ENCODE measurements at places on chromosomes 5 and 9.

- no peak for DNase-seq
Observed at GRCh38 chr9:110266795-110267194, 10.5 kb upstream of the TXN start.

- DNase-seq = no peak
Observed at GRCh38 chr5:143214458-143214857, 189.0 kb downstream of the NR3C1 start.

DNA sequence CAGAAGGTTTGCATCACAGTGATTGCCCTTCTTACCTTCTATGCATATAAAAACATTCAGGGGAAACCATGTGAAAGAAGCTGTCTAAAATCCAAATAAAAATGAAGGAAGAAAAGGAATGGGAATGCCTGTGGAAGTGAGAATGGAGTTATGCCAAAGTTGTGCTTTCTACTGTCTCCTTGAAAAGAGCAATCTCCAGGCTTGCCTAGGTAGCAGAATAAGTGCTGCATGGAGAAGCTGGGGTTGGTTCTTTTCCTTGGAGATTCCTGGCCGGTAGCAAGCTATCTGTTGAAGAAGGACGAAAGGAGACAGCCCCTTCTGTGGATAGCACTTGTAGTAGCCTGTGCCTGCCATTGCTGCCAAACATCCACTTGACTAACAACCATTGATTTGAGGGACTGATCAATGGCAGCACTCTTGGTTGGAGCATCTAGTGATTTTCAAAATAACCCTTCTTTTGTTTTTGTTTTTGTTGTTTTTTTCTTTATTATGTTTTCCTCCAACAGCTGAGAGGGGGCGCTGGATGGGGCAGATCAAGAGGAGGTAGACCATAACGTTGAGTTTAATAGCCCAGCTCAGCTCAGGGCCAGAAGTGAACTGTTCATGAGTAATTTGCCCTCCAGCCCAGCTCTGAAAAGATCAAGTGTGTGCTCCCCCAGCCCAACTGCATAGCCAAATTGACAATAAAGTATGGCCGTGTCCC, 1.6 kb downstream of the PLCXD3 start:
- DNase-seq = no peak

DNA sequence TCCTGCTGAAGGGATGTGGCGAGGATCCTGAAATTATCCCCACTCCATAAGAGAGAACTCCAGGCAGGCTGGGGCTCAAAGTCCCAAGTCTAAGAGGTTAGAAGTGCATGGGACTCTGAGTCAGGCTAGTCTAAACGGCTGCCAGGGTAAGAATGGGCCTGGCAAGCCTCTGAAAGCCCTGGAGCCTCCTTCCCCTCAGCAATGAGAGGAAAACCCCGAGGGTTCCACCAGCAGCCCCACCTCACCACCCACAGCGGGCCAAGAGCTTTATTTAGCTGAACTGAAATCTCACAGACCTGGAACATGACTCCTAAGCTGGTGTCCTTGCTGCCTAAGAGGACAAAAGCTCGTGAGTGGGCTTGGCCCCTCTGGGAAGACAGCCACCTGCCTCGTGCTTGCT, 135.5 kb downstream of the SEC61B start:
- DNase-seq = no peak

DNA sequence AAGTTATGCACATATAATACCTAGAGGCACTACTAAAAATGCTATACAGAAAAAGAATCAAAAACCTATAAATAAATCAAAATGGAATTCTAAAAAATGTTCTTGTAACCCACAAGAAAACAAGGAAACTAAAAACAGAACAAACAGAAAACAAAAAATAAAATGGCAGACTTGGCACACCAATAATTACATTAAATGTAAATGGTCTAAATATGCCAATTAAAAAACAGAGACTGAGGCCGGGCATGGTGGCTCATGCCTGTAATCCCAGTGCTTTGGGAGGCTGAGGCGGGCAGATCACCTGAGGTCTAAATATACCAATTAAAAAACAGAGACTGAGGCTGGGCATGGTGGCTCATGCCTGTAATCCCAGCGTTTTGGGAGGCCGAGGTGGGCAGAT, 142.2 kb downstream of the SLIT3 start:
- no peak for DNase-seq

GRCh38 chr5:107464416-107464815, 206.3 kb downstream of the EFNA5 start:
- no peak for DNase-seq

GRCh38 chr5:150044712-150045111, 41.6 kb downstream of the CSF1R start:
- DNase-seq = no peak

DNA sequence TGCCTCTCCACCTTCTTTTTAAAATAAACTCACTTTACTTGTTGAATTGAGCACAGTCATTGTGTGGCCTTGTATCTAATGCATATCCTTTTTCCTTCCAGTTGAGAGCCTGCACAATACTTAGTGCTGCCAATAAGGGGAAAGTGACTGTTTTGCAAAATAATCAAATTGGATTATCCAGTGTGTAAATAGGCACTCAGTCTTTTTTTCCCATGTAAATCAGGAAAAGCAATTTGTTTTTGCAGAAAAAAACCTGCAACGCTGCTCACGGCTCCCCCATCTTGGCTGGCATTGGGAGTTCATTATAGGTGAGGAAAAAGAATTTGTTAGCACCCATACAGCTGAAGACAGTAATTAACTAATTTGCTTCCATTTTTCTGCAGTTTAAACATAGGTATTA, 299.9 kb downstream of the CSNK1G3 start:
- DNase-seq = no peak

DNA sequence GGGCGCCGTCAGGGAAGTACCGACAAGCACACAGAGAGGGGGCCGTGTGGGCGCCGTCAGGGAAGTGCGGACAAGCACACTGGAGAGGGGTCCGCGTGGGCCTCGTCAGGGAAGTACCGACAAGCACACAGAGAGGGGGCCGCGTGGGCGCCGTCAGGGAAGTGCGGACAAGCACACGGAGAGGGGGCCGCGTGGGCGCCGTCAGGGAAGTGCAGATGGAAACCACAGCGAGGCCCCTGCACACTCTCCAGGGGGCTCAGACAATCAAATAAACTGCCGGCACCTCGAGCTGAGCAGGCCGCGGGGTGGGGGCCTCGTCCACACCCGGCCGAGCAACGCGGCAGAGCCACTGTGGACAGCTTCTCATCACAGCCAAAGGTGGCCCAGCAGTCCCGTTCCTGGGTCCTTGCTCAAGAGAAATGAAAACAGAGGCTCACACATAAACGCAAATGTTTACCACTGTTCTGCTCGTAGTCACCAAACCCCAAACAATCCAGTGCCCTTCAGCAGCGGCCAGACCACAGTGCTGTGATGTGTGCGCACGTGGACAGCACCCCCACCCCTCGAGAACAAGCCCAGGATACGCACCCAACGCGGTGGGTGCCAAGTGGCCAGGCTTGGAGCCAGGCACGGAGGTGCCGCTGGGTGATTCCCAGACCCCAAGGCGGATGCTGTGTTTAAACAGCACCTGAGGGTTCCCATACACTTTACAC, 24.7 kb downstream of the TPPP start:
- no peak for DNase-seq

GRCh38 chr9:126531591-126531990, 82.1 kb upstream of the LMX1B start:
- no peak for DNase-seq

GRCh38 chr5:135319458-135319857, 79.6 kb downstream of the MACROH2A1 start:
- no peak for DNase-seq

GRCh38 chr5:112124788-112125187, 294.3 kb downstream of the EPB41L4A start:
- DNase-seq = no peak

GRCh38 chr5:126736141-126736540, 40.8 kb upstream of the LMNB1 start:
- no peak for DNase-seq

DNA sequence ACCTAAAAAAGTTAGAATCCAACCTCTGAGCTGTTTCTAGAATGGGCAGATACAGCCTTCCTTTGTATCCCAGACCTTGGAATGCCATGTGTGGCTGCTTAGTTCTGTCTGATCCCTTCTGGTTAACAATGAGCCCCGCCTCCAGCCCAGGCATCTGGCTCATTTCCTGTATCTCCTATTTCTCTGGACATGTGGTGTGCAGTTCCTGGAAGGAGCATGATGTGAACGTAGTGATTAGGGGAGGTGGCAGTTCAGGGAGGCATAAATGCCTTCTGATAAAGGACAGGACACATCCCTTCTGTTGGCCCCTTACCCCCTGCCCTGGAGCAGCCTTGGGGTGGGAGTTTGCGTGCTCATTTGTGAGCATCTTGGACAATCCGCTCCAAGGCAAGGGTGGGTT, 243.0 kb downstream of the ZSWIM6 start:
- DNase-seq = no peak

GRCh38 chr9:111743275-111743674, 51.5 kb downstream of the SHOC1 start:
- DNase-seq = no peak

GRCh38 chr9:1458503-1458902, 408.3 kb downstream of the DMRT2 start:
- no peak for DNase-seq

- no peak for DNase-seq
Observed at GRCh38 chr9:100086097-100086635, 12.6 kb downstream of the ERP44 start.

GRCh38 chr5:39138892-39139291, 64.7 kb upstream of the RICTOR start:
- no peak for DNase-seq

DNA sequence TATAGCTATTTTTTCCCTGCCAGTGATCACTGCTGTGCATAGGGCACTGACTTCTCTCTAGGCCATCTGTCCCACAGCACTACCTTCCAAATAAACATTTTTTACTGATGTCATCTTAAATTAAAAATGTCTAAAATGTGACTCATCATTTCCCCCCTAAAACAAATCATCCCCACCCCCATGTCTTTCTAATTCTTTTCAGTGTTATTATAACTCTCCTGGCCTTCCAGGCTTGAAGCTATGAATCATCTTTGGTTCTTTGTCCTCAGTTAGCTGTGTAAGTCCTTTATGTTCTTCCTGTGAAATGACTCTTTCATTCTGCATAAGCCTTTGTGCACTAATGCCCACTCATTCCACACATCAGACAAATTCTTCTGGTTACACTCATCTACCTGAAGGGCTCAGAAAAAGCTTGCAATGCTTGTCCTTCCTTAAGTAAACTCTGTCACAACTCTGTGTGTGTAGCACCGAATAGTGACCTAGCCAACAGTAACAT, 78.1 kb downstream of the CFAP95 start:
- DNase-seq = no peak

DNA sequence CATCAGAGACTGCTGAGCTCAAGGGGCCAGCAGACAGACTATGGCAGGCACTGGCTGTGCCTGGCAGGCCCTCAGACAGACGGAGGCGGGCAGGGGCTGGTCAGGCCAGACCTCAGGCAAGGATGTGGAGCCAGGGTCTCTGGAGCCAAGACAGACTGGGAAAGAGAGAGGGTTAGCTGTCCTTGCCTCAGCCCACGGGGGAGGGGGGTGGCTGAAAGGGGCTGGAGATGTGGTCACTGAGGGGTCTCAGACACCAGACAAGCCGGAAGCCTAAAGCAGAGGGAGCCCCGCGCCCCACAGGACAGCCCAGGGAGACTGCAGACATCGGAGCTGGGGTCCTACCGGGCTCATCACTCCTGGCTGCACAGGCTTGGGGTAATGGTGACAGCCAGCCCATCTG, 141.2 kb upstream of the FOXD4L5 start:
- DNase-seq = no peak

DNA sequence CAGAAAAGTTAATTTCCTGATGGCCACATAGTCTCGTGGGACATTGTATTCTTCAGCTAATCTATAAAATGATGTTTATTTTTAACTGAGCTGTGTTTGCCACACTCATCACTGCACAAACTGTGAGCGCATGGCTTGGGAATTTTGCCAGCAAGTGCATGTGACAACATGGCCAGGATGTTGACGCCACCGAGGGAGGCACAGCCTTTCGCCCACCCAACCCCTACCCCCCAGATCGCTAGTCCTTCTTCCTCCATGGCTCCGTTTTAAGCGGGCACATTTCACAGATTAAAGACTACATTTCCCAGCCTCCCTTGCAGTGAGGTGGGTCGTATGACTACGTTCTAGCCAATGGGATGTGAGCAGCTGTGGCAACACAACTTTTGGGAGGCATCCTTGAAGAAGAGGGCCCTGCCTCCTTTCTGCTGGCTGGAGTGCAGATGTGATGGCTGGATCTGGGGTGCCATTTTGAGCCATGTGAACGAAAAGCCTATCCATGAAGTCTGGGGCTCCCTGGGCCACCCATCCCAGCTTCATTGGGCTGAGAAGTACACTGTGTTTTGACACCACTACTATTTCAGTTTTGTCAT, 7.9 kb downstream of the NRARP start:
- DNase-seq = no peak

DNA sequence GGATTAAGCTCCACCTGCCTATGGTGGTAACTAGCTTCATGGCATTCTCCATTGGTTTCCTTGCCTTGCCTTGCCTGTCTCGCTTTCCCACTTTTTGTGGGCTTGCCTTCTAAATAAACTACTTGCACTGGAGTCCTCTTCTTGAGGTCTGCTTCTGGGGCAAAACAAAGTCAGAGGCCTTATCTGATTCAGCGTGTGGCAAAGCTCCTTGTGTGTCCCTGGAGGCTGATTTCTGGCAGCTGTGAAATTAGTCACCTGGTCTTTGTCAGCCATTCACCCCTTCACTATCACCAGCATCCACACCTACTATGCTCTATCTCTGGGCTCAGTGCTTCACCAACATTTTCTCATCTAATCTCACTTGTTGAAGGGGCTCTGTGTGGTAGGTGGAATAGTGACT, 176.2 kb downstream of the SEC61B start:
- no peak for DNase-seq

DNA sequence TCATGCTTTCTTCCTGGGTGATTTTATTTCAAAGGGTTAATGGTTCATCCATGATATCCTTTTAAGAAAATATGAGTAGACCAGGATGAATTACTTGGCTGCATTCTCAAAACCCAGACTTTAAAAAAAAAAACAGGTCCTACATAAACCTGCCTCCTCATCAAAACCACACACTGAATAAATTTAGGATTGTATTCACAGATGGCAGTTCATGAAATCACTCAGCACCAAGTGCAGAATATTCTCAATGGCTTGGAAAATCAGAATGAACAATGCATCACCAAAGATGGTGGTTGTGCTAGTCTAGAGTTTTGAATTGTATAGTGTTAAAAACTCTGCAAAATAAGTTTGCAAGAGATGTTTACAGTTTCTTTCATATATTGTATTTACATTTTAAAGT, 145.4 kb upstream of the GRAMD2B start:
- DNase-seq = no peak

DNA sequence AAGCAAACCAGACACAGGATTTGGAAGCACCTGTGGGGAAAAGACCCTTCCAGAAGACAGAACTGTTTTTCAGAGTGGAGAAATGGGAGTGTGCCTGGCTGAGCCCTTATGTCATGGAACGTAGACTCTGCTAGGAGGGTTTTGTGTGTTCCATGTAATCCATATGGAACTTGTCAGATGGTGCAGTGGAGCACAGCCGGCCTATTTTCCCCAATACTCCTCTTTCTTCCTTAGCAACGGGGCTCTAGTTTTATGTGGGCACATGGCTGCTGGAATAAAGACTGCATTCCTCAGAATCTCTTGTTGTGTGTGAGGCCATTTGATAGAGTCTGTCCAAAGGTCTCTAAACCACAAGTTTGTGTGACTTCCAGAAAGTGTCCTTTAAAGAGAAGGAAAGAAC, 284.0 kb downstream of the DRD1 start:
- DNase-seq = no peak
